Activated gamma-delta T cell treated with Interleukin-2 at 50 U/mL for 16 hours (primary cell): ENCODE measurements at places on chromosomes 6 and 20.

DNA sequence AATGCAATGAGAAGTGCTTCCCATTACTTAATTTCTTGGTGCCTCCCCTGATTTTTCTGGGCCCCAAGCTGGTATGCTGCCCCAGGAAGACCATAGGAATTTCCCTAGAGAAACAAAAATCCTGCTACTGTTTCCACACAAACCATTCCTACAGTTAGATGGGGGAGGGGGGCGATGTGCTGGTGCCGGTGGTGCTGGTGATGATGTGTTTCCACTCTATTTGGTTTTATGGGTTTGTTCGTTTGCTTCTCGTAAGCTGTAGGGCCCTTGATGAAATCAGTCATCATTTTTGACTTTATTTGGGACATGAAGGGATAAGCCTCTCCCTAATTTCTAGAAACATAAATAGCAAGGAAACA, 105.1 kb downstream of the MKKS start:
- DNase-seq, result no peak

GRCh38 chr20:7426890-7427496, 513.3 kb downstream of the HAO1 start:
- DNase-seq, result no peak

DNA sequence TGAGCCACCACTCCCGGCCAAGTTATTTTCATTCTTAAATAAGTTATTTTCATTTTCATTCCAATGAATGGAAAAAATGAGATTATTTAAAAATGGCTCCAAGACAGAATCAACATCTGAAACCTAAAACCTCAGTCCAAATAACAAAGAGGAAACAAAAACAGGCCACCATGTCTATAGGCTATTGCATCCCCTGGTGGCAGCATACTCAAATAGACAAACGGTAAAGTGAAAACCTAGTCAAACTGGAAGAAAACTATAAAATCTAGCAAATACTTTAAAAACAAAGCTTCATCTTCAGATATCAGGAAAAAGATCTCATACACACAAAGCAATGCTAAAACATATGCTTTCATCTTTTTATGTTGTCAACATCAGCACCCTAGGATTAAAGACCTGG, 20.9 kb downstream of the IL17A start:
- no peak for DNase-seq

DNA sequence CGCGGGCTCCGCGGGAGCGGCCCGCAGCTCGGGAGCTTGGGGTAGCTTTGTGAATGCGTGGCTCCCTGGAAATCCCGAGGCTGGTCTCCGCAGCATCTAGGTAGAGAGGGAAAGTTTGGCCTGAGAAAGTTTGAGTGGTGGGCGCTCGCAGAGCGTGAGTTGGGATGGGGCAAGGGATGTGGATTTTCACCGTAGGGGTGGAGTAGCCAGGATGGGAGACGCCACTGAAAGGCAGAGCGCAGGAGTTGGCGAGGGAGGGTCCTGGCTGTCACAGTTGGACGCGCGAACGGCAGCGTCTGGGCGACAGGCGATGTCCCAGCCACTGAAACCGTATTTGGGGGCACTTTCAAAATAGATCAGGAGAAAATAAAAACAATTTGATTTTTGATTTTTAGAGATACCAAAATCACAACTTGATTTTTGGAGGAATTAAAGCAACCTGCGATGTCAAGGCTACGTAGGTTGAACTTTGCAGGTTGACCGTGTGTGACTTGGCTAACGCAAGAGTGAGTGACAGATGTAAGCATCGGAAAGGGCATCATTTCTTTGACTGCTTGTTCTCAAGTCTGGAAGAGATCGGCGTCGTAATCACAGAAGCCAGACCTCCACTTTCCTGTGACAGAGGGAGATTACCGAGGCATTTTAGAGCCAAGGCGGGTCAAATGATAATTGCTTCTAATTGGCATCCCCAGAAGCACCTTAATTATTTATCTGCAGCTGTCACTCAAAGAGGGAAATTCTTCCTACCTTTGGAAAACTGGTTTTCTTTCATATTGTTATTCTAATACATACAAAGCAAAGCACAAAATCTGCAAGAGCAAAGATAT, 646 bp downstream of the HEY2 start:
- no peak for DNase-seq

- DNase-seq, result no peak
These were observed 62.4 kb upstream of the QKI start for GRCh38 chr6:163352011-163352685.

DNA sequence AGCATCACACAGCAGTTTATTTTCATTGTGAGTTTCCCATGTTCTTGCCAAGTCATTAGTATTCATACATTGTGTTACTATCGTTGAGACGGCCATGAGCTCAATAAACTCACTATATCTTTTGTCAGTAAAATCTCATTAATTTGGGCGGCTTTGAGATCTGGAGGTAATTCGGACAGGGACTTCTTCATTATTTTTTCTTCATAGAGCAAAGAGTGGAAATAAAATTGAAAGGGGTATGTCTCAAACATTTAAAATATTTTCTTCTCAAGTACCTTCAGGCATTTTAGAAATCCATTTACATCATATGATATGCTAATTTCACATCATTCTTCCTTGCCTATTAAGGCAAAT, 14.6 kb downstream of the NOX3 start:
- DNase-seq, result no peak

DNA sequence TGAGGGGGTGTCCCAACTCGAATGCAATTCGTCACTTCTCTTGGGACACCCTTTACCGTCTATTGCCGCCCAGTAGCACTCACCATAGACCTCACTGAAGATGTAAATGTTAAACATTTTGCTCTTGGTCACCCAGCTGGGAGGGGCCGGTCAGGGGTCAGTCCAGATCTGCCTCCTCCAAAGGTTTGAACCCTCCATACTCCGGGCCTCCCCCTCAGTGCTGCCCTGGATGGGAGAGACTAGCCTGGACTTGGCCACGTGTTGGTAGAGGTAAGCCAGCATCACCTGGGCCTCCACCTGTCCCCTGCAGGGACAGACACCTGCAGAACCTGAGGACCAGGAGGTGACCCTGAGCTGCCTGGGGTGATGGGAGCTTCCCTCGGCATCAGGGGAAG, 5.0 kb upstream of the MYT1 start:
- no peak for DNase-seq

- no peak for DNase-seq
These were observed 115.4 kb downstream of the SLC23A2 start for GRCh38 chr20:4885877-4886276.

DNA sequence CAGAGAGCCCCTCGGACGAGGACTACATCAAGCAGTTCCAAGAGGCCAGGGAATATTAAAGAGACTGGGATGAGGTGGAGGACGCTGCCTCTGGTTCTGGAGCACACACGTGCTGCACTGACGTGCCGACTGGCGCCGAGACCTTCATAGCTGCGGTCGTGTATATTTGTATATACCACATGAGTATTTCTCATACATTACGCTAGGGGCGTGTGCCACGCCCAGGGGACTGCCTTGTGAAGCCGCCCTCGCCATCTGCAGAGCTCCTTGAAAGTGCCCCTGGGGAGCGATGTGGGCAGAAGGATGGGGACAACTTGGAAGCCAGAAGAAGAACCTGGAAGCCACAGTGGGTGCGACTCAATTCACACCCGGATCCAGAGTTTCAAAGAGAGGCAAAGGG, 78.3 kb downstream of the ISM1 start:
- no peak for DNase-seq

DNA sequence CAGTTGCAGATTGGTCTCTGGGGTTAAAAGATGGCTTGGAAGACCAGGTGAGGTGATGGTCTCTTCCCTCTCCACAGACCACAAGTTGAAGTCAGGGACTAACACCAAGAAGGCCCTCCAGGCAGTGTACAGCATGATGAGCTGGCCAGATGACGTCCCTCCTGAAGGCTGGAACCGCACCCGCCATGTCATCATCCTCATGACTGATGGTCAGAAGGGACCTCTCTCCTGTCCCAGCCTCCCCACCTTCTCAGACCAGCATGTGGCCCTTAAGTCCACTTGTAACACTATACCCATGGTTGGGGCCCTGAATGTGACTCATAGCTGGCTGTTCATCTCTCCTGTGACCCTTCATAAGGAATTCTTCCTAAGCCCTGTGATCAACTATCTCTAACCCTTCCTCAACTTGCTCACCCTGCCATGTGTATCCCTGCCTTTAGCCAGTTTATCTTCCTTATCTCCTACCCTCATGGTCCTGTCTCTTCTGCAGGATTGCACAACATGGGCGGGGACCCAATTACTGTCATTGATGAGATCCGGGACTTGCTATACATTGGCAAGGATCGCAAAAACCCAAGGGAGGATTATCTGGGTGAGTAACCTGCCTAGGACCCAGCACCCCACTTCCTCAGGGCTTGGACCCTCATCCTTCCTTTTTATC, 3.0 kb downstream of the CFB start:
- no peak for DNase-seq

GRCh38 chr20:19274412-19275015, 62.1 kb downstream of the SLC24A3 start:
- DNase-seq, result no peak

DNA sequence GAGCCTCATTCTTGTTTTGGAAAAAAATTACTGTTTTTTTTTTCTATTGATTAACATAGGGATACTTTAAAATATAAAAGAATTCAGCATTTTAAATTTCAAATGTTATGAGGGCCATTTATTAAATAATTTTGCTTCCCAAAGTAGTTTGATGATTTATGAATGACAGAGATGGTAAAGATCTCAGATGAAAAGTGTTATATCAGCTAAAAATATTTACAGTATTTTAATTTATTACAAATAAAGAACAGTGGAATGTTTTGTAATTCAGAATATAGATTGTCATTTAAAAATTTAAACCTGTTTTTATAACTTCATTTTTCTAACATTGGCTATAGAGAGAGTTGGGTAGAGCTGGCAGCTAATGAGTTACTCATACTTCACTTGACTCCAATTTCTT, 256.0 kb downstream of the TPBG start:
- no peak for DNase-seq

GRCh38 chr6:112149719-112150263, 62.4 kb downstream of the FAM229B start:
- DNase-seq, result no peak

DNA sequence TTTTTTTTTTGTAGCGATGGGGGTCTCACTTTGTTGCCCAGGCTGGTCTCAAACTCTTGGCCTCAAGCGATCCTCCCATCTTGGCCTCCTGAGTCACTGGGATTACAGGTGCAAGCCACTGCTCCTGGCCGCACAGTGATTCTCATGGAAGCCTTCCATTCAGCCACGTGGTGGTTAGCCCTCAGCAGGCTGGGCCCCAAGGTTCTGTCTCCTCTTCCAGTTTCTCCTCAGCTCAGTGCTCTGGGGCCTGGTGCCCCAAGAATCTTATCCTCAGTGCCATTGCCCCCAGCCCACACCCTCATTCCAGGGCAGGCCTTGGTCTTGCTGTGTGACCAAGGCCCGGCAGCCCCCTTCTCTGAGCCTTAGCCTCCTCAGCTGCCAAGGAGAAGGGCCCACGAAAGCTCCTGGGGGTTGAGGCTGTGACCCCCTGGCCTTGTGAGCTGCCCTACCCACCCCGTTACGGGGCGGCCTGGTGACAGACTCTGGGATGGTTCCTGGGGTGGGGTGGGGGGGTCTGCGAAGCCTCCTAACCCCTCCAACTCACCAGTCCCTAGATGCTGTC, 16.4 kb downstream of the SRC start:
- DNase-seq, result no peak

GRCh38 chr20:19998990-19999705, 18.0 kb upstream of the NAA20 start:
- DNase-seq, result no peak

- no peak for DNase-seq
These were observed 17.9 kb downstream of the FAXC start for GRCh38 chr6:99331531-99331930.

DNA sequence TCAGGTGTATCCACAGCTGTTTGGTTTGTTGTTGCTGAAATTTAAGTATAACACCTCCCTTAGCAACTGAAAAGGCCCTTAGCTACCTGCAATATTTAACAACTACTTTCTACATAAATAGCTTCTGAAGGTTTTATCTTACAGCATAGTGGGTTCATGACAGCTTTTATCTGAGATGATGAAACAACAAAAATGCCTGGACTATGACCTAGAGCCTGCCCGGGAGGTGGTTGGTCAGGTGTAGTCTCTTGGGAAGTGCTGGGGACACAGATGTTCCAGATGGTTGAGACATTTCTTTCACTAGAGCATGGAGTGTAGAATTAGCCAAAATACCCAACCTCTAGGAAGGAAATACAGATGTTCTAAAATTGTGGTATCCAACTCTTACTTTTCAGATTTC, 705.4 kb downstream of the MAFB start:
- DNase-seq, result no peak

GRCh38 chr6:138107078-138107751, at the start of gene PERP:
Gene PERP, minus strand, starts transcription at chr6:138107419. Its CDS starts 79 bp downstream, at chr6:138107340.
- DNase-seq, result peak; percentile 66

DNA sequence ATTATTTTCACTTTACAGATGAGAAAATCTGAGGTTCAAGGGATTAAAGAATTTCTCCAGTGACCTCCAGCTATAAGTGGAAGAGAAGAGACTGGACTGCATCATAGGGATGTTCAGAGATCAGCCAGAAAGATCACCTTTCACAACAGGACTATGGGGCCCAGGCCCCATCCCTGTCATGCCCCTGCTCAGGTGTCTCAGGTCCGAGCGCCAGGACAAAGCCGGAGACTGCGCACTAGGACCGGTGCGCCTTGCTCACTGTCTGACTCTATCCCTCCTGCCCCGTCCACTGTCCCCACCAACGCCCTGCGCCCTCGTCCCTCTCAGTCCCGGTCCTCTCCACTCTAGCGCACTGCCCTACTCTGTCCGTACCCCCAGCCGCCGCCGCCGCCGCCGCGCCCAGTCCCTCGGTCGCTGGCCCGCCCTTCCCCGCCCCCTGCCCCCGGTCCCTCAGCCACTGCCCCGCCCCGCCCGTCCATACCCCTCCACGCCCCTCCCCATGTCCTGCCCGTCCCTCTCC, 521 bp upstream of the RAD21L1 start:
- DNase-seq, result no peak

GRCh38 chr6:138410972-138411880, 7.2 kb downstream of the HEBP2 start:
- DNase-seq, result no peak

- DNase-seq, result no peak
These were observed 799 bp downstream of the TAAR2 start for GRCh38 chr6:132623106-132623845.

GRCh38 chr6:39803872-39804271, 11.7 kb downstream of the DAAM2 start:
- no peak for DNase-seq

GRCh38 chr6:330948-331347, 38.7 kb downstream of the DUSP22 start:
- no peak for DNase-seq

DNA sequence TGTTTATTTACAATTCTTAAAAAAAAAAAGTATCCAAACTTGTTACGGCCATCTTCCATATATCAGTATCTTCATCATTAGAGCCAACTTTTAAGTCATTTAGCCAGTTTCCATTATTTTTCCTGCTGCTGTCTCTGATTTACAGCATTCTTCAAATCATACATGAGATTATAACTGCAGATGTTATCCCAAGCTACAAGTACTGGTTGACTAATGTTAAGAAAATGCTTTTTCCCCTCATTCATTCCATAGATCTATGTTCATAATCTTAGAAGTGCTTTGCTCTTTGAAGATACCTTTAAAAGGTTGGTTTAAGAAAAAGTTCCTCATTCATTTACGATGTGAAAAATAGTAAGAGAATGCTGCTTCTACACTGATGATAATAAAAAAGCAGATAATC, 158.7 kb downstream of the RNGTT start:
- no peak for DNase-seq

GRCh38 chr20:54502179-54502578, 26.8 kb downstream of the DOK5 start:
- no peak for DNase-seq
